Pons (tissue), 1 donor: ENCODE measurements at places on chromosomes 7 and 10.
A peak's percentile ranks its signal among the peaks of the same experiment; 100 is the strongest.

DNA sequence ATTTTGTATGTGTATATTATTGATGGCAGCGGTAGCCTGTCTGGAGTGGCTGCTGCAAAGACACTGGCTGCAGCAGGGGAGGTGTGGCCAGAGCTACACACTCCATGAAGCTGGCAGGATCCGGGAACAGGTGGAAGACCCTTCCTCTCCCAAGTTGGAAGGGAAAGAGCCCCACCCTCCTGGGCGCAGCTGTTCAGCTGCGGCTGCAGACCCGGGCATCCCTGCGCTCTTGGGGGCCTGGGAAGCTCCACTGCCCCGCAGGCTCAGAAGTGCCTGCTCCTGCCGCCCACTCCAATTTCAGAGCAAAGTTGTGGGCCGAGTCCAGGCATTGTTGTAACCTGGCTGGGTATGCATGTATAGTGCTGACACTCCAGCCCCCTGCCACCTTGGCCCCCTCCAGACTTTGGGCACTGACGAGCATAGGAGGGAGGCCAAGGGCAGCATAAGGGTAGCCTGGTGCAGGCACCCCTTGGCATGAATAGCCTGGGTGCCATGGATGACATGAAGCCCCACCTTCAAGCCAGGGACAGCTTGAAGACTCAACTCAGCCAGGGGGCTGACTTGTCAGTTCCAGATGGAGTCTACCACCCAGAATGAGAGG is 90.7 kb upstream of the TMEM168 start:
- no peak for DNase-seq

DNA sequence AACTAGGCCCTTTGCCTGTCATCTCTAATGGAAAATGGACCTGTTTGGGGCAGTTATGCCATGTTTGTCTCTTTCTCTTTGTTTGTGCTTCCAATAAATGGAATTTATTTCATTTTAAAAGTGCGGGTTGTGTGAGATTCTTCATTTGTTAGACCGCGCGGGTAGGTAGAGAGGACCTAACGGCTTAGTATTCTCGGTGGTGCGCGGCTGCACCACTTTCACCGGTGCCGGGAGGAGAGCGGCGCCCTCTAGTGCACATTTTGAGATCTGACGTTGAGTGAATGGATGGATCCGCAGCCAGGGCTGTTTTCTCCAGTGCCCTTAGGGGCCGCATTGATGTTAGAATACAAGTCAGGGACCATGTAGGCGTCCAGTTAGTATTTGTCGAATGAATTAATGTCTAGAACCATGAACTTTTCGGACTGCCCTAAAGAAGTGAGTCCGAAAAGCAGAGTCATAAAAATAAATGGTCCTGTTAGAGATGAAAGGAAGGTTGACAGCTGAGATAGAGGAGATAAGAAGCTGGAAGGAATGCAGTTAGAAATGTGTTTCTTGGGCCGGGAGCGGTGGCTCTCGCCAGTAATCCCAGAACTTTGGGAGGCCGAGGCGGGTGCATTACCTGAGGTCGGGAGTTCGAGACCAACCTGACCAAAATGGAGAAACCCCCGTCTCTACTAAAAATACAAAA is 29.3 kb upstream of the GIMAP8 start:
- DNase-seq, result peak; percentile 80

GRCh38 chr10:101453318-101453717 is 99.4 kb downstream of the BTRC start:
- DNase-seq, result no peak

DNA sequence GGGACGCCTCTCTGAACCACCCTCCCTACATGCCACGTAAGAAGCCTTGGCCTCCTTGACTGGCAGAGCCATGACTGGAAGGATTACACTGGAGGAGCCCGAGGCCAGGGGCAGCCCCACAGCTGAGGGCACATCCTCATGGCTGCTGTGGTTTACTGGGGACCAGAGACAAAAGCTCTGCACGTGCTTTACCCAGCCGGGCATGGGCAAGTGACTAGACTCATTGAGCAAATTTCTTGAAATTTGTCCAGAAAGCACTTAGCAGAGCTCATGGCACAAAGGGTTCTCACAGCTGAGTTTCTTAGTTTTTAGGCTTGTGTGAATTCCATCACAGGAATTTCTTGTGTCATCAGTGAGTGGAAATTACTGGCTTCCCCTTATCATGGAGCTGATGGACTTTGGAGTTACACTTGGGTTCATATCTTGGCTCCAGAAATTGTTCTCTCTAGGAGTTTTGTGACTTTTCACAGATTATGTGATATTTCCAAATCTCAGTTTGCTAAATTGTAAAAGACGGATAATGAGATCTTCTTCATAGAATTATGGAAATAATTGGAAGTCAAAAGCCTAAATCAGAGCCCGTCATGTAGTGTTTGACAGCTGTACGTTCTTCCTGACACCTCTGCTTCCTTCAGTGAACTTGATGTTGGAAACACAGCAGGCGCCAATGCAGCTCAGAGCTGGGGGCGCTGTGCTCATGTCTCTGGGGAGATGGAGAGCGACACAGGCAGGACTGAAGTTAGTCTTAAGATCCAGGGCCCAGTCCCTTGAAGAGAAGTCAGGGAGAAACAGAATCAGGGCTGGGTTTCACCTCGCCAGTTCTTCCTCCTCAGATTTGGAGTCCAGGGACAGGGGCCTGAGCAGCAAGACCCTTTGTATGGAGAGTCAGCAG is 47.7 kb upstream of the MGAM2 start:
- DNase-seq, result peak; percentile 12
